ENCODE measurements at places on chromosomes 4 and X. TPM values are rescaled to one million over a fixed set of nuclear protein-coding genes. Genes with fewer than 3 reads are reported as not detected.
A peak's percentile ranks its signal among the peaks of the same experiment; 100 is the strongest.

POU4F2 gene
- total RNA-seq, result not detected

- no peak for DNase-seq
These were observed 1000.9 kb downstream of the STPG2 start for GRCh38 chr4:97142410-97142809.

- peak; percentile 93 for DNase-seq
These were observed 2.8 kb upstream of the CHIC2 start for GRCh38 chr4:54067166-54067565.

DNA sequence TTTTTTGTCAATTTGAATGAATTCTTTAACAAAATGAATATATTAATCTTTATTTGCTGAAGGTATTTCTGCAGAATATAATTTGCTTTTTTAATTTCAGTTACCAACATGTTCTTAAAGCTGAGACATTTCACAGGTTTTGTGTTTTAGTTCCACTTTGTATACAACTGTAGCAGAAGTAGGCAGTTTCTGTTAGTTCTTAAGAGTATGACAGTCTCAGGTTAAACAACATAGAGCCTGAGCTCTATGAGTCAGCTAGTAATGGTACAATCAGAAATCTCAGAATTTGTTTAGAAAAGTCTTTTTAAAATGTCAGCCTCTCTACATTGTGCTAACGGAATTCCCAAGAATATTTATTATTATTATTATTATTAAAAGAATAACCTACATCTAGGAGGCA is 50.4 kb downstream of the GSTCD start:
- no peak for DNase-seq

DNA sequence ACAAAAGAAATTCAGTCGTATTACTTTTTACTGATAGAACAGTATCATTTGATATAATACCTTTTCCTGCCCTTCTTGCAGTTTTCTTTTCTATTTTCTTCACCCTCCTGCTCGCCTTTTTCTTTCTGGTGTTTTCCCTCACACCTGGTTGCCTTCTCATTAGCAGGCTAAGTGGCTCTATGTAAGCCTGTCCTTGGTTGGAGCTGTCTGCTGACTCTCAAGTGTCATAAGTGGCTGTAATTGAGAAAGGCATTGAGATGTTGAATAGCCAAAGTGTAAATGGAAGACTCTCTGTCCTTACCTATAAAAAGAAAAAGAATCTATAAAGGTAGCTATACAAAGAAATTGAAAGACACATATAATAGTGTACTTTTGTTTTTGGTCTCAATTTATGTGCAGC is 180.7 kb downstream of the ADGRL3 start:
- DNase-seq, result no peak

RRAGB gene
- 16.3 TPM for total RNA-seq

DNA sequence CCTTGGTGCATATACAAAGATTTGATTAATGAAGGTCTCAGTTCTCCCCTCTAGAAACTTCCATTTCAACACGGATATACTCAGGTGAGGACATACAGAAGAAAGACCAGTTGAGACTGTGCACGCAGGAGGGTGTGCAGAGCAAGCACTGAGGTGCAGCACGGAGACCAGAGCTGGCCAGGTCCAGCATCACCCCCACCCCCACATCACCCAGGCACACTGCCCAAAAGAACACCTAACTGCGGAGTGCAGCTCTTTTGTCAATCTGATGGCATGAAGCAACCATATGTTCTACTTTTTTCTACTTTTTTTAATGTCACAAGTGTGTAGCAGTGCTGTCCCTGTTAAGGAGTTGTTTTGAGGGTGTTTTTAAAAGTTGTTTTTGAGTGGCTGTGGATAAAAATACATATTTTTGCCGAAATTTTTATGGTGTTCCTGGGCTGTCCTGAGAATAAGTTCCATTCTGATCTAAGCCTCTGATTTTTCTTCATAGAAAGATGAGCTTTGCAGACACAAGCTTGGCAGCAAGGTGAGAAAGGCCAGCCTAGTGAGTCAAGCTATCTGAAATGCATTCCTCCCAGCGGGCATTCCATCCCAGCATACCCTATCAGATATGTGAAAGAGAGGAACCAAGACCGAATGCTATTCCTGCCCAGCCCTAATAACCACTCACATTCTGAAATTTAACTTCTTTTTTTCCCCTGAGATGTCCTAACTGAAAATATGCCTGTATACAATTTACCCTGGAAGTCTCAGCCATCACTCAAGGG is 173.7 kb downstream of the PTTG2 start:
- no peak for DNase-seq

WNK3 gene
- 4.3 TPM for total RNA-seq

TBC1D8B gene
- 12.8 TPM for total RNA-seq

TSR2 gene
- total RNA-seq, result 8.0 TPM

DNA sequence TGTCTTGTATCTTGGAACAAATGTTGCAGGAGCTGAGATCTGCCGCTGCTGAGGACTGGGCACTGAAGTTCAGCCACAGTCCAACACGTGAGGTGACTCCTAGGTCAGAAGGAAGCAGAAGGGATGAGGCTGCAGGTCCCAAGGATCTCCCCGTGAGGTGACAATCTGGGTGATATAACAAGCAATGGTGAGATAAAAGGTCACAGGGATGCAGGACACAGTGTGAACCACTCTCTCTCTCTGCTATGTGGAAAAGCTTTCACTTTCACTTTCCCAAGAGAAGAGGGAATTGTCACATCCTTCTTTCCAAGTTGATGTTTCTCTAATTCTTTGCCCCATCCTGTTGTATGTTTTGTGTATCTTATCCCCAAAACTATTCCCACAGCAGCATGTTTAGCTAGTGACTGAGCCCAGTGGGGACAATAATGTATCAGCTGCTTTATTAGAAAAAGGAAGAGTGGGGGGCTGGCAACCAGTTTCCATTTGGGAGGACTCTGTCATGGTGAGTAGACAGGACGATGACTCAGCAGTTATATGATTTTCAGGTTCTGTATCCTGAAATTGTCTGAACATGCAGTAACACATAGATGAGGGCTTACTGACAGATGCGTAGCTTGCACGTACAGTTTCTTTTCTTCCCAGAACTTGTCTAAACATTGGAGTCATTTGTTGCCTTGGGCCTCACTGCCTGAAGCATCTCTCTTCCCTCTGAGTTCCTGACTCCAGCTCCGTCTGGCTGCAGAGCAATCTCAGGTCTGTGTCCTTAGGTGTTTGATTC is 1415.8 kb upstream of the TENM3 start:
- DNase-seq, result peak; percentile 84

- DNase-seq, result no peak
These were observed 154.2 kb upstream of the PRDX4 start for GRCh38 chrX:23513121-23513520.

DNA sequence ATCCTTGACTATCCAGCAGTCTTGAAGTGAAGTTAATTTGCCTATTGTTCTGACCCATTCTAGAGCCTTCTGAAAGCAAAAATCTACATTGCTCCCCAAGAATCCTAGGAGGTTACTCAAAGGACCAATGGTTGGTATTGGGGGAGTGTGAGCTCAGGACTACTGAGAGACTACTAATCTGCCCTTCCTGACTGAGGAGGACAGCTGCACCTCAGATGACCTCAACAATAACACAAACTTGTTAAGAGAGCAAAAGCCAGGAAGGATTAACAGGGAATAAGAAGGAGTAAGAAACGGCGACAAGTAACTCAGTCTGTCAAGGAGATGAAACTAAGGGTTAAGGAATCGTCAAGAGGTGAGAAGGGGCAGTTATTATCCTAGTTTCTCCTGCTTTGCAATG is 43.4 kb downstream of the IDS start:
- DNase-seq, result no peak

DNA sequence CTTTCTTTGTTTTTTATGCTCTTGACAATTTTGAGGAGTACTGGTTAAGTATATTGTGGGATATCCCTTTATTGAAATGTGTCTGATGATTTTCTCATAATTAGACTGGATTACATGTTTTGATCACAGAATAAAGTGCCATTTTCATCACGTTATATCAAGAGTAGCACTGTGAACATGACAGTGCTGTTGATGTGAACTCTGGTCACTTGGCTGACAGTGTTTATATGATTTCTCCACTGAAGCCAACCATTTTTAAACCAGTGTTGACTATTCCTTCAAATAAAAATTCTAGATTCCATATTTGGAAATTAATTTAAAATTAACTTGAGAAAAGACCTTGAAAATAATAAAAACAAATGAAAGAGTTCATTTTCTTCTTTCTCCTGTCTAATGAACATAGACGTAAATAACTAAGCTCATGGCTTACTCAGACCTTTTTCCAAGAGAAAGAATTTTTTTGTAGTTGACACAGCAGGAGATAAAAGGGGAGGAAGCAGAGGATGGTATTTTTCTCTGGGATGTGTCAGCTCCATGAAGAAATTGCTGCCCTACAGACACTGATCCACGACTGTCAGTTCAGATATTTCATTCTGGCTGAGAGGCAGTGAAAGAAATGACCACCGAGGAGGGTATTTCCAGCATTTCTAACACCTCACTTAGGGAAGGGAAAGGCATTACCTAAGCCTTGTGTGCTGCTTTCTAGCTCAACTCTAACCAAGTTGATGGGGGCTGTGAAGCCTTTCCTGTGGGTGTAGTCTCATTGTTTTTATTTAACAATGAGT is 150.9 kb upstream of the ANK2 start:
- peak; percentile 11 for DNase-seq

GRCh38 chrX:72572248-72573157 is at the start of gene HDAC8:
Gene HDAC8 (minus strand): TSS chrX:72572843. CDS start chrX:72572761, 82 bp downstream.
- DNase-seq, result peak; percentile 72

DGAT2L6 gene
- total RNA-seq, result not detected

CXCL9 gene
- total RNA-seq, result not detected

GRCh38 chr4:127491571-127491970 is 141.2 kb upstream of the INTU start:
- no peak for DNase-seq

DNA sequence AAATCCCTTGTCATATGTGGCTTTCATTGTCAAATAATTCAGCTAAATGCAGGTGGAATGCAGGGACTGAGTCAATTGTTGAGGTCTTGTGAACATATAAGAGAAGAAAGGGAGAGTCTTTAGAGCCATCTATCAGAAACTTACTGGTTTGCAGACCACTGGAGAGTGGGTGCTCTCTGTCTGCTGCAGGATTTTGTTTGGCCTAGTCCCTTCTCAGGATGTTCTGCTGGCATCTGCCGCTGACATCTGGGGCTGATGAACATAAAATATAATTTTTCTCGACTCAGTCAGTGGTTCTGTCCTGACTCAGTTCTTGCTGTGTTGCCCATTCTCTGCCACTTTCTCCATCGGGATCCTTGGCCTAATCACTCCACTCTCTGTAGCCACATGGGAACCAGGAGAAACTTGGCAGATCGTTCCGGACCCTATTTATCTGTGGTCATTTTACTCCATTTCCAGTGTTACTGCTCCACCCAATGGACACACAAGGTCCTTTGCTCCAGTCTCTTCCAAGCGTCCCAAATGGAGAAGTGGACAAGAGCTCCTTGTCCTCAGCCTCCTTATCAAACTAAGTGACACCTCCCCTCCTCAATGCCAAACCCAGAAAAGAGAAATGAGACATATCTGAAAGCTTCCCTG is 436.2 kb downstream of the FAT4 start:
- DNase-seq, result no peak

GPR119 gene
- total RNA-seq, result not detected

DNA sequence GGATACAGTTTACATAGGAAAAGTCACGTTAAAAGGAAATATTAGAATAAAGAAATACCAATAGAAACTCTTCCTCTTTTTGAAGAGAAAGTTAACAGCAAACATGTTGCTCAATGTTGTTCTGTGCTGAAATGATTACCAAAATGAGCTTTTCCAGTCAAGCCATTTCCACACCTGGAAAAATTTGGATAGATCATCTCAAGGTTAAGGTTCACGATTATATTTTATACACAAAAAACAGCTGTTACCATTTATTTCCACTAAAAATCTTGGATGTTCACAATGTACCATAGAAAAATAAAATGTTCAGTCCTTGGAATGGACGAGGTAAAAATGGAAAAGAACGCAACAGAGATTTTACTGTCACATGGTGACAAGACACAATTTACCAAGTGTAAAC is 218.7 kb downstream of the SCFD2 start:
- no peak for DNase-seq

EREG gene
- 9.5 TPM for total RNA-seq

POF1B gene
- total RNA-seq, result 0.96 TPM

DNA sequence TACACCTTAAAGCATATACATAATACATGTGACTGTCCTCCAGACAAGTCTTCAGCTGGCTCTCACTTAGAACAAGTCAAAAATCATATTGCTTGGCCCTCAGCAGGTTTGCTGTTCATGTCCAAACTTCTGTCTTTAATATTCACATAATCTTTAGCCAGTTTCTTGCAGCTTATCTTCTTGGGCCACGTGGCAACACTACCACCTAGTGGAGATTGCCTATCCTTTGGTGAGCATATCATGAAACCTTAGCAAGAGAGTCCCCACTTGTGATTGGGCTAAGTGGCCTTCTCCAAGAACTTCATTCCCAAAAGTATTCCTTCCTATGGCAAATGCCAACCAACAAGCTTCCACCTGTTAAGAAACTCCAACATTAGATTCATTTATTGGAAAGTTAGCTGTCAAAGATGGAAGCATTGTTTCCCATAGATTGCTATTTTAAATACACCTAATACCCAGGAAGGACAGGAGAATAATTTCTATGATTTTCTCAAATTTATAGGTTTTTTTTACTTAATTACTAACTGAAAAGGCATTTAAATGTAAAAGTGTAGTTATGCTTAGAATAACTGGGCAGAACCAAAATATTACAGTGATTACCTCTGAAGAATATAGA is 231.9 kb upstream of the INTU start:
- peak; percentile 61 for DNase-seq

DNA sequence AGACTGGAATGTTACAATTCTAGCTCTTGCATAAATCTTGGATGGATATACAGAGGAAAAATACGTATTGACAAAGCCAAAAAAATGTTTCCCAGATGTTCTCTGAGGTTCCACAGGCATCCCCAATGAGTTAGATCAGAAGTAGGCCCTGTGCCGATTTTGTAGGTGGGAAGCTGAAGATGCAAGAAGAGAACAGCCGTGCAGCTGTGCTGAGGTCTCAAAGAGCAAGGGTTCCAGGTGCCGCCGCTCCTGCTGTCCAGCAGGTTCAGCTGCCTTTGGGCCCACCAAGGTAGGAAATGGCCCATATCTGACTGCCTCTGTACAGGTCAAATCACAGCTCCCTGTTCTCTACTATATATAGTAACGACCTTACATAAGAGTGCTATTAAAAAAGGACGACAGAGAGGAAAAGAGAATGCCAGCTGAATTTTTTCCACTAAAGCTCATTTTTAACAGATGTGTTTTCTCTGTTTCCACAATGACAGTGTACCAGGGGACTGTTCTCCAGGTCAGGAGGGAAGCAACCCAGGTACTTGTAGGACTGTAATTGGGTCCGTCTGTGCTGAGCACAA is 155.6 kb downstream of the CBR4 start:
- no peak for DNase-seq
